CD4-positive, alpha-beta T cell treated with Interferon alpha-2 for 1 hour (primary cell): ENCODE measurements at places on chromosomes 4 and X.
A peak's percentile ranks its signal among the peaks of the same experiment; 100 is the strongest.

- DNase-seq, result no peak
Observed at GRCh38 chrX:97858592-97858991, 974.9 kb downstream of the RPA4 start.

GRCh38 chrX:13159886-13160285 is 115.5 kb upstream of the FAM9C start:
- DNase-seq, result no peak

GRCh38 chr4:15147714-15148113 is 145.4 kb downstream of the CPEB2 start:
- DNase-seq, result no peak

GRCh38 chr4:17514865-17515264 is at the start of gene CLRN2:
Gene CLRN2 (plus strand): TSS chr4:17515165. CDS start chr4:17515267, 102 bp downstream.
- DNase-seq, result no peak

- no peak for DNase-seq
Observed at GRCh38 chr4:142355421-142355930, 490.6 kb downstream of the INPP4B start.

DNA sequence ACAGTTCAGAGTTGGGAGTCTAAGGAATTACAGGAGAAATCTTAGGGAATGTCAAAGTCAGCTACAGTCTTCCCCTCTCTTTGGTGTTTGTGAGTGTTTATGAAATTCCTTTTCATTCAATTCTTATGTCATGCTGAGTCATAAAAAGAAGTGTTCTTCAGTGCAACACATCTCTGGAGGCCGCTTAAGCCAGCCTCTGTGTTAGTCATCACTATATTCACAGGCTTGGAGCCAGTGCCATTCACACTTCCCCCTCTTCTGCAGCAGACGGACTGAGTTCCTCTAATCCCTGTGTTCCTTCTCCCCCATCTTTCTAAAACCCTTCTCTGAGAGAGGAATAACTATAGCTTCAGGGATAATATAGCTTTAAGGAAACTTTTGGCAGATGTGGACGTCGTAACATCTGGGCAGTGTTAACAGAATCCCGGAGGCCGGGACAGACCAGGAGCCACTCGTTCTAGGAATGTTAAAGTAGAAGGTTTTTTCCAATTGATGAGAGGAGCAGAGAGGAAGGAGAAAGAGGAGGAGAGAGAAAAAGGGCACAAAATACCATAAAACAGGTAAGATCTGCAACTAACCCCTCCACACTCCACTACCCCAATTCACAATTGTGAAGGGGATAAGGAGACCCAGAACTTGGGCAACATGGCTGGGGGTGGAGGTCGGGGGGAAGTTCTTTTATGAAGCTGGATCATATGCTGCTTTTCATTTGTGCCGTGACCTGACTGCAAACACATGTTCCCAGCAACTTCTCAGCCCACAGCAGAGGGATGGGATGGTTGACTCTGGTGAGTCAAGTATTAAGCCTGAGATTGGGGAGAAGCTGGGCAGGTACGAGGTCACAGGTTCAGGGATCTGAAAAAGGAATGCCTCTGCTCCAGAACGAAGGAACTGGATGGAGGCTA is at the start of gene SRPX2:
Gene SRPX2 (plus strand): TSS at position 244 of the 905 bp plus-strand sequence. CDS start 2,124 bp downstream, outside the sequence.
- DNase-seq, result no peak

DNA sequence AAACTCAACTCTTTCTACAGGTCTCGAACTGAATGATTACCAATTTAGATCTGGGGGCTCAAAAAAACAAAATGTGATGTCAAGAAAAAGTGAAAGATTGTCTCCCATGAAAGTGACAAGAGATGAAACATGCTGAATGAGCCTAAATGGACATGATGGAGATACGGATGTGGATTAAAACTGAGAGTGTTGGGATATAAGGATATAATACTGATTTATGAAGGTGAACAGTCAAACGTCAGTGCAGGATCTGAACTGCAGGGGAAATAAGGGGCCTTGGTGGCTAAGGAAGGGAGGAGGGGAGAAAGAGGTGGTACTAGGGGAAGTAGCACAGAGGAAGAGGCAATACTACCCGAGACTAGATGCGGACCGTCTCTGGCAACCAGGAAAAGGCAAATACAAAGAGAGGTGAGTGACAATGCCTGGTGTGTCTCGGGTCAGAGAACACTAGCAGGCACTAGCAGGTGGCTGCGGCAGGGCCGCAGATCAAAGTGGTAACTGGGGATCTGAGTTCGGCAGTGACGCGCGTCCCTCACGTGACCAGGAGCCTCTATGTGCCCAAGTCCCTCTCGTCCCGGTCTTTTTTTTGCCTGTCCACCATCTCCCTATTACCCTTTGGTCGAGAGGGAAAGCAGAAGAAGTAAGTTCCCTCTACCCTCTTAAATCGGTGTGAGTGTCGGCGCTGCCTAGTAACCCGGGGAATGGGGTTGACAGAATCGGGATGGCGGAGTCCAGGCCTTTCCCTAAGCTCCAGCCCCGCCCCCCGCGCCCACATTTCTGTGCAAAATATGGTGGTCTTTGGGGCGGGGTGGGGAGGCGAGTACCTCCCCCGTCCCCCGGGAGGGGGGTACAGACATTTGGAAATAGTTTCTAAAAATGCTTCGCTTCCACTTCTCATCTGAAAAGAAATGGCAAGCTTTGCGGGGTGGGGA is at the start of gene TCEAL1:
Gene TCEAL1 (plus strand): TSS at position 590 of the 932 bp plus-strand sequence. CDS start 942 bp downstream, outside the sequence.
- DNase-seq, result peak; percentile 41

GRCh38 chrX:56226980-56227379 is 5.2 kb upstream of the KLF8 start:
- DNase-seq, result no peak

DNA sequence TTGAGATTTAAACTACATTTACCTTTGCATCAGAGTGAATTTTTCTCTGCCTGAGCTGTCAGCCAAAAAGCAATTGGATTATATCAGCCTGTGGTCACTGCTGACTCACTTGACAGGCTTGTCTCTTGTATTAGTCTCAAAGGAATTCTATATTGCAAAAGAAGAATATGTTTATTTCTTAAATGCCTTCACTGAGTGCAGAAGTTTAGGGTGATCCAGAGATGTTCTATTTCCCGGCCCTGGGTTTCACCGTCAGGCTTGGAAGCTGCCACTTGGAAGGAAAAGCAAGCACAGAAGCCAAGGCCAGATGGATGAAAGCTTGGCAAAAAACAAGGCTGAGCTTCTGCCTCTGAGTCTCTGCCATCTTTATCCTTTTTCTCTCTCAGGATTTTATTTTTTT is 80.9 kb downstream of the FAM114A1 start:
- DNase-seq, result no peak

DNA sequence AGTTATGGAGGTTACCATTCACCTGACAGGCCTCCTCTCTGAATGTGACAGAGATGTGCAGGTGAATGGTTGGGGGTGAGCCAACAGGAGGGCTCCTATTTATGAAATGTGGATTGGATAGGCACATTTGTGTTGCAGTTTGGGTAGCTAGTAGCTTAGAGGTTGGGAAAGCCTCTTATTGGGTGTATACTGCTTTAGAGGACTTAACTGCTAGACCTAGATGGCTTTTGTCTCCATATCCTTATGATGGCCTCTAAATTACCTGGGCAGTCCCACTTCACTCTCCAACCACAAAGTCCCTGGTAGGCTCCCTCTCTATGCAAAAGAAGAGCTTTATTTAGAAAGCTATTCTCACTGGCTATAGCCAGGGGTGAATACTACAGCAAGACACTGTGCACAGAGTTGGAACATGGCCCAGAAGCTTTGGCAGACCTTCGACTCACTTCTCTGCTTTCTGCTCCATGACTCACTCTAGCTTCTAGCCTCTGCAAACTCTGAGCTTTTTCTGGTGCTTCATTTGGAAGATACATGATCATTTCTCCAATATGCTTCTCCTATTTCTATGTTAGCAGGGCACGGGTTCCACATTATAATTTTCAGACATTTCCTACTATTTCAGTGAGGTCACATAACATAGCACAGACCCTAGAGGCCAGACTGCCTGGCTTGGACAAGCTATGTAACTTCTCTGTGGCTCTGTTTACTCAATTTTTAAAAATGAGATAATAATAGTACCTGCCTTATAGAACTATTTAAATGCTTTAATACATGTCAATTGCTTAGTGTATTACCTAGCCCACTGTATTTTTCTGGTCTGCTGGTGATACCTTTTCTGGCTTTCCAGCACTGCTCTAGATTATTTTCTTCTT is 6.0 kb upstream of the VGLL1 start:
- DNase-seq, result no peak

- DNase-seq, result no peak
Observed at GRCh38 chrX:68666580-68666979, 19.1 kb downstream of the STARD8 start.

DNA sequence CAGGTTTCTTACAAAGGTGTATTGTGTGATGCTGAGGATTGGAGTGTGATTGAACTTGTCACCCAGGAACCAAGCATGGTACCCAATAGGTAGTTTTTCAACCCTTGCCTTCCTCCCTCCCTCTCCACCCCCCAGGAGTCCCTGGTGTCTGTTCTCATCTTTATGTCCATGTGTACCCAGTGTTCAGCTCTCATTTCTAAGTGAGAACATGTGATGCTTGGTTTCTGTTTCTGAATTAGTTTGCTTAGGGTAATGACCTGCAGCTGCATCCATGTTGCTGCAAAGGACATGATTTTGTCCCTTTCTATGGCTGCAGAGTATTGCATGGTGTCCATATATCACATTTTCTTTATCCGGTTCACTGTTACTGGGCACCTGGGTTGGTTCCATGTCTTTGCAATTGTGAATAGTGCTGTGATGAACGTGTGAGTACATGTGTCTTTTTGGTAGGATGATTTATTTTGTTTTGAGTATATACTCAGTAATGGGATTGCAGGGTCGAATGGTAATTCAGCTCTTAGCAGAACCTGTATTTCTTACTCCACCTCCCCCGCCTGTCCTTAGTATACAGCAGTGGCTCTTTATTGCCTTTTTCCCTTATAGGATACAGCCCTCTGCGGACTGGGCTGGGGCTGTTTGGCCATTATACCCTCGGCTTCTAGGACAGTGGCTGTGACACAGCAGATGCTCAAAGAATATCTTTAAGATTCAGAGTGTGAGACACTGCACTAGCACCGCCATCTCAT is 145.4 kb downstream of the PTTG2 start:
- no peak for DNase-seq

DNA sequence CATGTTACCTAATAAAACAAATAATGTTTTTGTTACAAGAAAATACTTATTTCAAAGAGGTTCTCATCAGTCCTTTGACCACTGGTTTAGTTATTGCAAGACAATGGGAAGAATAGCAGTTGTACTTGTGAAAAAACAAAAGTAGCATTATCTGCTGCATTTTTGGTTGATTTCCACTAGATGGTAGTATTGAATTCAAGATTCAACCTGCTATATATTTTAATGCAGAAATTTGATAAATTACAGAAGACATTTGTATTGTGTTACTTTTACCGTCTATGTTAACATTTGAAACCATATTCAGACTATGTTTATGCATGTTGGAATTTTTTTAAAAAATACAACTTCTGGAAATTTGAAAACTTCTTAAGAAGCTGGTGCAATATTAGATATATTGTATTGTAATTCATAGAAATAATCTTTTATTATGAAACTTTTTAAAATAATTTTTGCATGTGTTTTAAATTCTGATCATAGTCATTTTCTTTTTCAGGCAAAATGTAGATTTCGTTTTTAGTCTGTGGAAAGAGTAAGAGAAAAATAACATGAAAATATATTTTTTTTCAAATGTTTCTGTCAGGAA is 56.4 kb downstream of the SPCS3 start:
- DNase-seq, result no peak

GRCh38 chrX:2423282-2423681 is 77.5 kb downstream of the DHRSX start:
- DNase-seq, result no peak

- DNase-seq, result no peak
Observed at GRCh38 chr4:153771046-153771445, 11.2 kb upstream of the RNF175 start.

GRCh38 chrX:10341309-10341708 is 184.5 kb downstream of the CLCN4 start:
- DNase-seq, result no peak

GRCh38 chrX:38754818-38755718 is 46.2 kb upstream of the MID1IP1 start:
- no peak for DNase-seq

- DNase-seq, result no peak
Observed at GRCh38 chrX:57977992-57978391, 67.7 kb upstream of the ZXDA start.

DNA sequence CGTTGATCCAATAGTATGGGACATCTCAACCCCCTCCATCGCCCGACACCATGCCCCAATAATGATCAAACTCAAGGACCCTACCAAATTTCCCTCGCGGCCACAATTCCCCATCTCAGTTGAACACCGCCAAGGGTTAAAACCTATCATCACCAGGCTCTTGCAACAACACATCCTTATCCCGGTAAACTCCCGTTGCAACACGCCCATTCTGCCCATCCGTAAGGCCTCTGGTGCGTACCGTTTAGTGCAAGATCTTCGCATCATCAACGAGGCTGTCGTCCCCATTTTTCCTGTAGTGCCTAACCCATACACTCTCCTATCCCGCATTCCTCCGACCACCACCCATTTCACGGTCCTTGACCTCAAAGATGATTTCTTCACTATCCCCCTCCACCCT is 960.5 kb downstream of the RPA4 start:
- no peak for DNase-seq

GRCh38 chr4:22941688-22942375 is 249.1 kb downstream of the GBA3 start:
- no peak for DNase-seq

GRCh38 chr4:95190751-95191436 is 357.9 kb downstream of the UNC5C start:
- DNase-seq, result no peak

GRCh38 chrX:281166-281999 is at the start of gene PLCXD1:
Gene PLCXD1 (plus strand): TSS chrX:281381. CDS start chrX:284188, 2,807 bp downstream.
- DNase-seq, result no peak

DNA sequence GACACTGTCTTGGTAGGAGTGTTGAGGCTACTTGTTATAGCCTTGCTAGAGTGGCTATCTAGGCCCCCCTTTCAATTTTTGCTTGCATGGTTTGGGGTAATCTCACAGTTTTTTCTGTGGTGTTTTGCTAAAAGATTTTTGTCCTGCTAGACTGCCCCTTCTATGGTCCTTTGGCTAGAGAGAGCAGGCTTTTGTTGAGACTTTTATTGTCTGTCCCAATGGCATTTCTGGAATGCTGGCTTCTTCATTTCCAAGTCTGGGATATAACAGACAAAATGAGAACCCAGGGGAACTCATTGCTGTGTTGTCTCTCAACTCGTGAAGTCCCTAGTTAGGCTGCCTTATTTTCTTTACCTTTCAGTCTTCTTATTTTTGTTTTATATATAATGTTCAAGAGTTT is 160.2 kb upstream of the ZC4H2 start:
- no peak for DNase-seq

- DNase-seq, result no peak
Observed at GRCh38 chrX:82412858-82413257, 1095.2 kb upstream of the POU3F4 start.

GRCh38 chr4:147689067-147689466 is 5.1 kb upstream of the PRMT9 start:
- DNase-seq, result no peak

DNA sequence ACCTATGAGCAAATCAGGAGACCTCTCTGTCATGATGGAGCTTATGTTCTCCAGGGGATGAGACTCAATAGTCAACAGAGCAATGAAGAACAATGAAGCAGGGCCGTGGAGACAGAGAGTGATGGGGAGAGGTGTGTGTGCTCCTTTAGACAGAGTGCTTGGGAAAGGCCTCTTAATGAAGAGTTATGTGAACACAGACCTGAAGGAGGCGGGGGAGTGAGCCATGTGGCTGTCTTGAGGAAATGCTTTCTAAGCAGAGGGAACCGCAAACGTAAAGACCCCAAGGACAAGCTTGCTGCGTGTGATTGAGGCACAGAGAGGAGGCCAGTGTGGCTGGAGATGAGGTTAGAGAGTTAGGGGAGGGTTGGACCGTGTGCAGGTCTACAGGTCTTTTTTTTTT is 53.1 kb downstream of the CHRNA9 start:
- no peak for DNase-seq
